ENCODE measurements at places on chromosomes 2 and 18.

- no peak for DNase-seq
Measured at GRCh38 chr2:110865188-110865587, 132.8 kb downstream of the ACOXL start.

- no peak for DNase-seq
Measured at GRCh38 chr2:121541495-121541894, 10.8 kb downstream of the RNU4ATAC start.

GRCh38 chr2:207746131-207746530 lies 23.6 kb downstream of the FZD5 start:
- peak; percentile 58 for DNase-seq

DNA sequence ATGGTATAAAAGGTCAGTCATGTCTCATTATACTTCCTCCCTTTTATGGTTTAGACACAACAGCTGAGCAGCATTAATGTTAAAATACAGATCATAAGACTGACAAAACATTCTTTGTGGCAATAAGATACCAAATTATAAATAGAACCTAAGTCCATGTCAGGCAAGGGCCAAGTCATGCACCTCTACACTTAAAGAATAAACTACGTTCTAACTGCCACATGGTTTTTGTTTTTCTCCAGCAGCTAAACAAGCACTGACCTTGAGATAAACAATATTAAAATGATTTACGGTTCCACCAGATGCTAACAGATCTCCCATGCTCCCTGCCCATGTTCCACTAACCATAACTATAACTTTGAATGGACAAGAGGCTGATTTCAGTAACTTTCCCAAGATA lies 368.6 kb upstream of the TFPI start:
- DNase-seq, result no peak

DNA sequence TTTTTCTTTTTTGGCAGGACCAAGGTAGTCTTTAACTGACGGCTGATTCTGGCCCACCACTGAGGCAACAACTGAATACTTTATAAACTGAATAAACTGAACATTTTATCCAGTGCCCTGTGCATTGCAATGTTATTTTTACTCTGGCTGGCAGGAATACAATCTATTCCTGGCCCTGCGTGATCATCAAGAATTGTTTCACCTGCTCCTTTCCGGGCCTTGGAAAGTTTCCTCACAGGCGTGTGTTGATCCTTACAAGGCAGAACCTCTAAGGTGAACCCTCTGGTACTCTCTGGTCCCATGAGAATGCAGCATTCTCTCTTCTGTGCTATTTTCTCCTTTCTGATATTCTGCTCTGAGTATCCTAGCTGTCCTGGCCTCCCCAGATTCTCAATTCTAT lies 113.7 kb upstream of the KLHL29 start:
- no peak for DNase-seq

DNA sequence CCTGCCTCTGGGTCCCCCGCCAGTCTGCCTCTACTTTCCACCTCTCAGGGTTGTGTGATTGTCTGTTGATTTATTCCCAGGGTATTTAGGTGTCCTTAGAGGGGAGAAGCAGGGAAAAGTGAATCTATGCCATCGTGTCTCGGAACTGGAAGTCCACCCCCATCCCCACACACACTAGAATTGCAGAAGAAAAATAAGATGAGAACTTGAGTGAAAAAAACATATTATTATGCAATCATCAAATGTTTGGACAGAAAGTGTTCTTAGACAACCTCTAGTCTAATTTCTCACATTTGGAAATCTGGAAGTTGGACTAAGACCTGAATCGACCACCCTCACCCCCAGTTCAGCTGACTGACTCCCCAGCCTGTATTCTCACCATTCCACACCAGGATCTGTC lies 14.1 kb upstream of the CASP8 start:
- no peak for DNase-seq

DNA sequence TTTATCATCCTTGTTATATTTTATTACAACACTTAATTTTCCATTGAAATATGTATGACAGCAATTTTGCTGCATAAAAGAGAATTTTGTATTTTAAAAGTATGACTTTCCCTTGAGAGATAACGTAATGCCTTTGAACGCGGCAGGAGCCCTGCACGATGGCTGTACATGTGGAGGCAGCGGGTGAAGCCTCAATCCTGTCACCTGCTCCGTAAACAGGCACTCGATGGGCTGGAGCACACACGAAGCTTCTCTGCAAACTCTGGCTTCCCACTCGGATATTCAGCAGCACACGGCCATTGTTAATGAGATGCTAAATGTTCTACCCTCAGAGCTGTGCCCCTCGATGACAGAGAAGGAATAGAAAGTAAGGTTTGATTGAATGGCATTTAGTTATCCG lies 184.4 kb downstream of the RTP5 start:
- no peak for DNase-seq

- no peak for DNase-seq
Measured at GRCh38 chr18:68769461-68769860, 28.4 kb upstream of the CCDC102B start.

DNA sequence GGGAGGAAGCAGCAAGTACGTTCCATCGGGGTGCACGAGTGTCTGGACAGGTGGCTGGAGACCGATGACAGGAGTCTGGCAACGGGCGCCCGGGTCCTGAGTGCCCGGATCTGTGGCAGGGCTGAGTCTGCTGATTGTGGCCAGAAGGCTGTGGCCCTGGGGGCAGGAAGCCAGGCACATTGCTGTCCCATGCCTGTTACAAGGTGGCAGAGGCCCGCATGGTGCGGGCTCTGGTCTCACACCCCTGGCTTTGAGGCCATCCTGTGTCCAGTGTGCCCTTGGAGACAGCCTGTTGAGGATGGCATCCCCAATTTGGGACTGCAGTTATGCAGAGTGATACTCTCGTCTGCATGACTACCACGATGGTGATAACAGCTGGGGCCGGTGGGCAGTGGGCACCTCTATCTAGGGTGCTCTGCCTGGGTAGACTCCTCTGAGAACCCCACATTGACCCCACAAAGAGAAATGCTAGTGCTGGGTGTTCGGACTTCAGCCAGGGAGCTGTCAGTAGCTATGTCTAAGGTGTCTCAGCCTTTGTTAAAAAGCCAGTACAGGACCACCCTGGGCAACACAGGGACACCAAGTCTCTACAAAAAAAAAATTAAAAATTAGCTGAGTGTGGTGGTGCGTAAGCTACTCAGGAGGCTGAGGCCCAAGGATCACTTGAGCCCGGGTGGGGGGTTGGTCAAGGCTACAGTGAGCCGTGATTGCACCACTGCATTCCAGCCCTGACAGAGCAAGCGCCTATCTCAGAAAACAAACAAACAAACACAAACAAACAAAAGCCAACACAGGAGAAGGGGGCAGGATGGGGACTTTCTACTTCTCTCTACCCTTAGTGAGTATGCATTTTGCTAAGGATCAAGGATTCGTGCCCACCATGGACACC lies 88.3 kb downstream of the RHOB start:
- DNase-seq, result no peak

- DNase-seq, result no peak
Measured at GRCh38 chr2:39762448-39762847, 16.6 kb downstream of the THUMPD2 start.

- peak; percentile 7 for DNase-seq
Measured at GRCh38 chr2:207258263-207258991, 92.7 kb upstream of the KLF7 start.

GRCh38 chr18:11719621-11720020 lies 30.6 kb downstream of the GNAL start:
- DNase-seq, result no peak

DNA sequence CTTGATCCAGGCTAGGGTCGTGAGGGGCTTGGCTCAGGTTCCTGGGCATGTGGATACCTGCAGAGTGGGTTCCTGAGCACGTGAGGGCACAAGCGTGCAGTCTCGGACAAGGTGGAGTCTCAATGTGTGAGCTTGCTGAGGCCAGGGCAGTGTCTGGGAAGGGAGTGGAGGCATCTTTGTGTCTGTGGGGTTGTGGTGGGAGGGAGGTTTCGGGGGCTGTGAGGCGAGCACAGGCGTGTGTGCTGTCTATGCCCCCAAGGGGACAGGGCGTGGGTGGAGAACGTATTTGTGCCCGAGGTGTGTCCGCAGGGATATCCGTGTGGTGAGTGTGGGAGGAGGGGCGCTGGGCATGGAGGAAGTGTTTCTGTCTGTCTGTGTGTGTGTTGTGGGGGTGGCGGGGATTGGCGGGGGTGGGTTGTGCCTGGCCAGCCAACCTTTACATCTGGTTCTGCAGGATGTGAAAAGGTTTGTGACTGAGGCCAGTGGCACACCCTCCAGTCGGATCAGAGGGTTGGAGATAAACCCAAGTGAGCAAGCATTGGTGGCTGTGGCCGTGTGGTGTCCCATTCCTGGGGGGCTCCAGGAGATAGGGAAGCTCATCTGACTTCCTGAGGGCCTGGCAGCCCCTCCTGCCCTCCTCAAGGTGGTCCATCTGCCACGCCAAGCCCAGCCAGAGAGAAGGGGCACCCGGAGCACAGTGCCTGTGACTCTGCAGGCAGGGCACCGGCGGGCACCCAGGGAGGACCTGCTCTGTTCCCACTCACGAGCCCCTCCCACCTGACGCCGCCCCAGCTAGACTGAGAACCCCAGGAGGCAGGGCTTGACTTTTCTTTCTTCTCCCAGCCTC lies 57.1 kb downstream of the ZFP36L2 start:
- DNase-seq, result no peak

DNA sequence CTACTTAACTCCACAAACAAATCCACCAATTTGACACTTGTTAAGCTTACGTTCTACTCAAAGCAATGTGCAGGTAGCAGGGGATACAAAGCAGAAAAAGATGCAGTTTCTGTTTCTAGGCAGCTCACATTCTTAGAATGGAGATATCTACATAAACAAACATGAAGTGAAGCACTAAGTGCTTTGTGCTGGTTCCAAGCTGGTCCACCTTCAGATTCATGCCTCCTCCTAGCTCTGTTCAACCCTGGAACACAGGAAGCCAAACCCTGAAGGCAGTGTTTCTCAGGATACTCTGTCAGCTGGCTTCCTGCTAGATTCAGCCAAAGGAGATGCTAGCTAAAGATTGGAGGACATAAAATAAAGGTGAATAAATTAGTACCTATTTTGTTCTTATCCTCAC lies 55.3 kb upstream of the NOL4 start:
- DNase-seq, result peak; percentile 17

GRCh38 chr2:156472686-156473085 lies 36.5 kb downstream of the GPD2 start:
- DNase-seq, result no peak

DNA sequence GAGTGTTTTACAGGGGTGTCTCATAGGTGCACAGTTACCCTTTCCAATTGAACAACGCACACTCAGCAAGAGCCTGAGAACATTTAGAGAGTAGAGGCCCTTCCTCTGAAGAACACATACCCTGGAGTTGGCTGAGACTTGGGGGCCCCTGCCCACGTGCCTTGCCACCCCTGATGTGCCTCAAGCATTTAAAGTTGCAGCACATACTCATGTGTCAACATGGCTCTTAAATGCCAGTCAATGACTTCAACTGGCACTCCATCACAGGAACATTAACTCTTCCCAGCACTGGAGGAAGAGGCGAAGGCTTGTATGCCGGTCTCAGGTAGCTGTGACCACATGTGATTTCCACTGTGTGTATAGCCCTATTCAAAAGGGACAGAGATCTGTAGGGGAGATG lies 57.4 kb downstream of the SPRED2 start:
- DNase-seq, result no peak

GRCh38 chr2:240790370-240791220 lies 29.4 kb downstream of the KIF1A start:
- DNase-seq, result no peak

DNA sequence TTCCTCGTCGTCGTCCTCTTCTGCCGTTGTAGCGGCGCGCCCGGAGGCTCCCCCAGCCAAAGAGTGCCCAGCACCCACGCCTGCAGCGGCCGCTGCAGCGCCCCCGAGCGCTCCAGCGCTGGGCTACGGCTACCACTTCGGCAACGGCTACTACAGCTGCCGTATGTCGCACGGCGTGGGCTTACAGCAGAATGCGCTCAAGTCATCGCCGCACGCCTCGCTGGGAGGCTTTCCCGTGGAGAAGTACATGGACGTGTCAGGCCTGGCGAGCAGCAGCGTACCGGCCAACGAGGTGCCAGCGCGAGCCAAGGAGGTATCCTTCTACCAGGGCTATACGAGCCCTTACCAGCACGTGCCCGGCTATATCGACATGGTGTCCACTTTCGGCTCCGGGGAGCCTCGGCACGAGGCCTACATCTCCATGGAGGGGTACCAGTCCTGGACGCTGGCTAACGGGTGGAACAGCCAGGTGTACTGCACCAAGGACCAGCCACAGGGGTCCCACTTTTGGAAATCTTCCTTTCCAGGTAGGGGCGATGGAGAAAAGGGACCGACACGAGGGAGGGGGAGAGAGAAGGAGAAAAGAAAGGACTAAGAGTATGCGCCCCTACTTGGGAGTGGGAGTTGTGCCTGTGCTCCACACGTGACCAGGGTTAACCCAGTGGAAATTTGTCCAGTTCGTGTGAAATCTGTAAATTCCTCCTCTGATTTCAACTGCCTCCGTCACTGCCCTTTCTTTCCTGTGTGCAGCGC lies 800 bp downstream of the HOXD13 start:
- DNase-seq, result no peak

DNA sequence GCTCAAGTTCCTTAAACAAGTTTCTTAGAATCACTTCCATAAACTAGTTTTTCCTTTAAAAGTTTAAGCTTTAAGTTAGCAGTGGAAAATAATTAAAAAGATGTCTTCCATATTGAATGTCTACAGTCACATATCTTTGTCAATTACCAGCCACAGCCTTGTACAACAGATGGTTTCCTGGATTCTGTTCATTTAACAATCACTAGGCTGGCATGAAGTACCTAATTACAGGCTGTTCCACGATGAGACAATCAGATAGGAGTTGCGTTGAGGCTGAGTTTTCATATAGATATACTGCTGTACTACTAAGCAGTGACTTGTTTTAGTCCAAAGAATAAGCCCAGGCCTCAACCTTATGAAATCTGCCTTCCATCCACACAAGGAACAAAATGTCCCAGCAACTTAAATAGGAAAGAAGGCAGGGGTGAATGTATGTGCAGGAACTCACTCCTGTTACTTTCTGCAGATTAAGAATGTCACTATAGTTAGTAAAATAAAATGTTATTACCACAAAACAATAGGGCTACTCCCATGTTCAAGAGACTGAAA lies 131.0 kb downstream of the ZAP70 start:
- DNase-seq, result peak; percentile 59

DNA sequence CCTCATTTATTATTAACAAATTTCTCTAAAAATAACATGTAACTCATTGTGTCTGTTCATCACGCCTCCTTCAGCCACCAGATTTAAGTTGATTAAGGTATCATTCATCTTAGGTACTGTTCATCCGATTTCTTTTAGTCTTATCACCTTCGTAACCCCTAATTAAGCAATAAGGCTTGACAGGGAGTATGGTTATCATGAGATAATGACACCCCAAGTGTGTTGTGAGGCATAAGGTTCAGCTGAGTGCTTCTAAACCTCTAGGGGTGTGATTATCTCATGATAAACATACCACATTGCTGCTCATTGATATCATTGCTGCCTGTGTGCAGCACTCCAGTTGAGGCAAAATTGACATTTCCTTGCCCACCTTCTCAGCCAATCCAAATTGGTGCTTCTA lies 158.9 kb upstream of the BOD1L2 start:
- DNase-seq, result no peak

DNA sequence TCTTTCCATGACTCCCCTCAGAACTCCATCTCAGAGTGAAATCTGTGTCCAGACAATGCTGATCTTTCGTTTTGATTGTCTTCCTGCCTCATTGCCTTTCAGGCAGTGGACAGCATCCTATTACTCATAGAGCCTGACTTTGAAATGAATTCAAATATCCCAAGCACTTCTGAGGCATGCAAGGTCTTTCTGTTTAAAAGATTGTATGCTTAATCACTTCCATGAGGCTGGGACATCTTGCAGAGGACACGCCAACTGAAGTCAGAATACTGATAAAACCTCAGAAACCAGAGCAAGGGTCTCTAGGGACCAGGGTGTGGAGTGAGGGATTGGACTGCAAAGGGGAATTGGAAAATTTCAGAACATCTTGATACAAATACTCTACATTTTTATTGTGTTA lies 836.5 kb upstream of the ID2 start:
- DNase-seq, result no peak
